ENCODE measurements at places on chromosomes 12 and 14. TPM values are rescaled to one million over a fixed set of nuclear protein-coding genes. Genes with fewer than 3 reads are reported as not detected.

GRCh38 chr12:26101350-26101734 is 23.5 kb downstream of the BHLHE41 start:
- no peaks in the 10 kb centered on the region for H3K4me1 ChIP-seq
- H3K4me3 ChIP-seq = no peak overlapping the region
- H3K27me3 ChIP-seq = no peaks in the 10 kb centered on the region
- no peak for DNase-seq
- no peaks in the 10 kb centered on the region for H3K36me3 ChIP-seq

DNA sequence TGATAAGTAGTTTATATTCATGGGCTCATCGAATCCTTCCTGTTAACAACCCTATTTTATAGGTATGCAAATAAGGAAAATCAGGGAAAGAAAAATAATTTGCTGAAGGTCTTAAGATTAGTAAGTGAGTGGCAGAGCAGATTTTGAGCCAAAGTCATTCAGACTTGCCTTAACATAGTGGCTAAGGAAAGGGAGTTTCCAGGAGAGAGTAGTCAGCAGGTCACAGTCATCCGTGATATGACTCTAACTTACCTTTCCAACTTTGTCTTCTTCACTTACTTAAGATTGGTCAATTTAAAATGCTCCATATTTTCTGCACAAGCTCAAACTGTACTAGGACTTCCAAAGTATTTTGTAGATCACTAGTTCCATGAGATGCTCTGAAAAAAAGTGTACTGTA is 46.6 kb downstream of the AKAP6 start:
- no peaks in the 10 kb centered on the region for H3K4me1 ChIP-seq
- no peaks in the 10 kb centered on the region for H3K36me3 ChIP-seq
- H3K27ac ChIP-seq = no peak overlapping the region
- H3K27me3 ChIP-seq = no peaks in the 10 kb centered on the region

- H3K27me3 ChIP-seq = peaks cover 91% of the 10 kb centered on the region
- no peak overlapping the region for H3K4me3 ChIP-seq
- peaks cover 7% of the 10 kb centered on the region for H3K4me1 ChIP-seq
- H3K27ac ChIP-seq = no peak overlapping the region
Measured at GRCh38 chr14:56816574-56817391, 6.5 kb upstream of the OTX2 start.

GRCh38 chr12:63930971-63931370 is 86.5 kb downstream of the SRGAP1 start:
- no peak overlapping the region for H3K27ac ChIP-seq
- no peak overlapping the region for H3K4me3 ChIP-seq
- no peaks in the 10 kb centered on the region for H3K27me3 ChIP-seq
- H3K36me3 ChIP-seq = no peaks in the 10 kb centered on the region
- H3K4me1 ChIP-seq = no peaks in the 10 kb centered on the region
- no peak for DNase-seq

GRCh38 chr12:90167518-90168208 is 459.0 kb upstream of the ATP2B1 start:
- peak; percentile 46 for DNase-seq
- no peaks in the 10 kb centered on the region for H3K36me3 ChIP-seq
- no peaks in the 10 kb centered on the region for H3K27me3 ChIP-seq
- no peak overlapping the region for H3K4me3 ChIP-seq
- H3K4me1 ChIP-seq = no peaks in the 10 kb centered on the region
- H3K27ac ChIP-seq = no peak overlapping the region

DNAH10 gene
- 4.5 TPM for total RNA-seq

DNA sequence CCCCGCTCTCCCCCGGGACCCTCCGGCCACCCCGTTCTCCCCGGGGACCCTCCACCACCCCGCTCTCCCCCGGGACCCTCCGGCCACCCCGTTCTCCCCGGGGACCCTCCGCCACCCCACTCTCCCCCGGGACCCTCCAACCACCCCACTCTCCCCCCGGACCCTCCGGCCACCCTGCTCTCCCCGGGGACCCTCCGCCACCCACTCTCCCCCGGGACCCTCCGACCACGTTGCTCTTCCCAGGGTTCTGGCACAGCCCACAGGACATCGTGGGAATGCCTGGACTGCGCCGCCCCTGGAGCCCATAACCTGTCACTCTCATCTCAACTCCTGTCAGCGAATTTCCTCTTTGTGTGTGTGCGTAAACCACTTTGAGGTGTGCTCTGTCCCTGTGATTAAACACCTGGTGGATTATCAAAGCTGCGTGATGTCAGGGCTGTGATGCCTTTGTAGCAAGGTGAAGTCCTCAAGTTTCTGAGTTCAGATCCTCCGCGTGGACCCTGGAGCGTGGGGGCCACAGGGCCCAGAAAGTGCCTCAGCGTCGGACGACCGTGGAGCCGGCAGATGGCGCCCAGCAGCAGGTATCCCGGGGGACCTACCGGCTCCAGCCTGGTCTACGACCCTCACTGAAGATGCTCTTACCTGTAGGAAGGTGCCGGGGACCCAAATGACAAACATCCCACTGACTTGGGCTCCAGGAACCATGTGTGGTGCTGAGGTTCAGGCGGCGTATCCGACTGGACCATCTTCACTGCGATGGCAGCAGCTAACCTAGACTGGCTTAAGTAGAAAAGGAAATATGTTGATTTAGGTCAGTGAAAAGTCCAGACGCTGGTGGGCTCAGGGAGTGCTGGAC is 63.2 kb upstream of the GALNT9 start:
- peaks cover 16% of the 10 kb centered on the region for H3K27me3 ChIP-seq
- H3K36me3 ChIP-seq = no peaks in the 10 kb centered on the region
- DNase-seq = no peak
- H3K27ac ChIP-seq = no peak overlapping the region
- peaks cover 7% of the 10 kb centered on the region for H3K4me1 ChIP-seq

- H3K4me3 ChIP-seq = no peak overlapping the region
- H3K36me3 ChIP-seq = peaks cover 7% of the 10 kb centered on the region
- no peaks in the 10 kb centered on the region for H3K27me3 ChIP-seq
- H3K27ac ChIP-seq = no peak overlapping the region
- peaks cover 13% of the 10 kb centered on the region for H3K4me1 ChIP-seq
Measured at GRCh38 chr14:100423317-100424010, 100.3 kb downstream of the SLC25A47 start.

AKAP5 gene
- total RNA-seq = 10.7 TPM

GRCh38 chr12:83322809-83323208 is 636.1 kb downstream of the TMTC2 start:
- no peaks in the 10 kb centered on the region for H3K4me1 ChIP-seq
- no peak overlapping the region for H3K27ac ChIP-seq
- no peak overlapping the region for H3K4me3 ChIP-seq
- H3K27me3 ChIP-seq = no peaks in the 10 kb centered on the region

ARHGEF25 gene
- 42.4 TPM for total RNA-seq

CCDC175 gene
- 1.5 TPM for total RNA-seq

- no peaks in the 10 kb centered on the region for H3K4me1 ChIP-seq
- H3K36me3 ChIP-seq = no peaks in the 10 kb centered on the region
- no peak overlapping the region for H3K4me3 ChIP-seq
Measured at GRCh38 chr12:45543887-45544286, 185.6 kb upstream of the ARID2 start.

SDS gene
- total RNA-seq = 0.50 TPM

DNA sequence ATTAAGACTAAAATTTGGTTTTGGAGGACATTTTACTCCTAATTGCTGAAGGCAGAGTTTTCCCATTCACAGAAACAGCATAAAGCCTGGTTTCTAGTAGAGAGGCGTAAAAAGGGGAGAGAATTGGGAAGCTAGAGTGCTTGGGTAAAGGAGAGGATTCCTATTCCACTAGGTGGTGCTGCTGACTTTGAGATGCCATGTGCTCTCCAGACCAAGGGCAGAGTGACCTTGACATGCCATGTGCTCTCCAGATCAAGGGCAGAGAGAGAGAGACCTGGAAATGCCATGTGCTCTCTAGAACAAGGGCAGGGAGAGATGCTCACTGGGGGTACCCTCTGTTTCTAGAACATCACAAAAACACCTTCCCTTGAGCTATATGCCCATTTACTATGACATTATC is 176.2 kb upstream of the PDZRN4 start:
- no peaks in the 10 kb centered on the region for H3K27me3 ChIP-seq
- no peak for DNase-seq
- H3K4me3 ChIP-seq = no peak overlapping the region
- peaks cover 6% of the 10 kb centered on the region for H3K36me3 ChIP-seq
